ENCODE measurements at places on chromosomes 13 and 19.

GRCh38 chr13:30664689-30665275 lies 47.1 kb downstream of the USPL1 start:
- no peak for DNase-seq

GRCh38 chr19:22335716-22336115 lies 49.5 kb downstream of the ZNF729 start:
- DNase-seq: no peak

DNA sequence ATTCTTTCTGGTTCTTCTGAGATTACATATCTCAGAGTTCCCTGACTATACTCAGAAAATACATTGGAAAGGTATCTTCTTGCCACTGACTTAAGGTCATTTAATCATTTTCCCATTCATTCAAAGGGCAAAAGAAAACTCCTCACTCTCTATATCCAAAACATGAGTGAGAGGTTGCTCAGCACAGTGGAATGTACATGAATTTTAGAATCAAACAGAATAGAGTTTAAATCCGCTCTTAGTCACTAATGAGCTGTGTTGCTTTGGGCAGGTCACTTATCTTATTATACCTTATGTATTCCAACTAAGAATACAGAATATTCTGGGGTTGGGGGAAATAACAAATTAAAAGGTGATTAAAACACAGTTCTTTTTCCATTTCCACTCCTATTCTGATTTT lies 452.6 kb upstream of the KLF12 start:
- DNase-seq: no peak

DNA sequence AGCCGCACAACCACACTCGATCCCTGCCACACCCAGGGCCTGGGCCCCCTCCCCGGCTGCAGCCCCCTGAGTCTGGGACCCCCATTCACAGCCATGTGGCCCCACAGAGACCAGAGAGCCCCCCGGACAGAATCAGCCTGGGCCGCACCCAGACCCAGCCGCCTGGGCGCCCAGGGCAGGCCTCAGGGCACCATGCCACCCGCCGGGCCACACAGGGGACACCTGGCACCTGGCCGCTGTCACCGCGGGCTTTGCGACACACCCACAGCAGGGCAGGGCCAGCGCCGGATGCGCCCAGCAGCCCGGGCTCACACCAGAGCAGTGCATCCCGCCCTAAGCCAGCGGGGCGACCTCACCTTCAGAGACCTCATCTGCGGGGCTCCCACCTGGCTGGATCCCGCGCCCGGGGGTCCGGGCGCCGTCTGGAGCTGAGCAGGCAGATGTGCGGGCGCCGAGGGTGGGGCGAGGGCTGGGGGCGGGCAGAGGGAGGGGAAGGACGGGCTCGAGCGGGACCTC lies 443 bp downstream of the TBXA2R start:
- DNase-seq: peak; percentile 59

GRCh38 chr13:26026211-26026610 lies 25.6 kb downstream of the SHISA2 start:
- no peak for DNase-seq

GRCh38 chr13:98664047-98664446 lies 87.1 kb upstream of the STK24 start:
- peak; percentile 74 for DNase-seq

DNA sequence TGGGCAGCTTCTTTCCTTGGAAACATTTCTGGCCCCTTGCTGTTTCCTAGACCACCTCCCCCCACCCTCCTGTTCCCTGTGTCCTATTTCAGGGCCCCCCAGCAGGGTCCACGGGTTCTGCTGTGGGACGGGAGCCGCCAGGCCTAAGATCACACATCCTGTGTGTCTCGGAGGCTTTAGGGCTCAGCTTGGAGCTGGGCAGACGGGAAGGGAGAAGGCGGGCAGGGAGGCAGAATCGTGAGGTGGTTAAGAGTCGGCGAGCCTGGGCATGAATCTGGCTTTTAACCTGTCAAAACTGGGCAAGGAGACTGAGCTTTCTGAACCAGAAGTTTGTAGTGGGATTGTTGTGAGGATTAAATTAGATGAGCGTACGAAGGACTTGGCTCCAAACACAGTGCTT lies 4.8 kb downstream of the KCNC3 start:
- no peak for DNase-seq

- peak; percentile 37 for DNase-seq
These were observed 38.3 kb upstream of the KCTD4 start for GRCh38 chr13:45238945-45239795.

GRCh38 chr19:16349551-16350152 lies 25.0 kb downstream of the KLF2 start:
- no peak for DNase-seq

GRCh38 chr13:29210676-29211075 lies 384.8 kb downstream of the SLC7A1 start:
- DNase-seq: no peak

GRCh38 chr13:61358599-61358998 lies 57.0 kb downstream of the PCDH20 start:
- DNase-seq: no peak

- DNase-seq: no peak
These were observed 94.4 kb downstream of the COL4A1 start for GRCh38 chr13:110212529-110212928.

- DNase-seq: no peak
These were observed 31.0 kb downstream of the PTPRS start for GRCh38 chr19:5309438-5310204.

DNA sequence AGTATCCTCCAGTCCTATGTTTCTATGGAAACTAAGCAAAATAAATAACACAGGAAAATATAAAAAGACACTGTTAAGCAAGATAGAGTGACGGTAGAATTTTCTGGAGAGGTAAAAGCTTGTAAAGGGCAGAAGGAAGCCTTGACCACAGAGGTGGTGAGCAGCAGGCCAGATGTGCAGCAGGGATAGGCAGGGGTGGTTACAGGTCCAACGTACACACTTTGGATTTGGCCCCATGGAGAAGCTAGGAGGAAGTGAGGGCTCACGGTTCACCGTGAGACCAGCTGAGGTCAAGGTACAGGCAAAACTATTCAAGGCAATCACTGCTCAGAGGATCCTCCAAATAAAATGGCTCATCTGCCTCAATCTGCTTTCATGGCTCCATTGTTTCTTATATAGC lies 242.8 kb downstream of the B3GLCT start:
- DNase-seq: no peak
